ENCODE measurements at places on chromosomes 16 and 17.
A peak's percentile ranks its signal among the peaks of the same experiment; 100 is the strongest.

DNA sequence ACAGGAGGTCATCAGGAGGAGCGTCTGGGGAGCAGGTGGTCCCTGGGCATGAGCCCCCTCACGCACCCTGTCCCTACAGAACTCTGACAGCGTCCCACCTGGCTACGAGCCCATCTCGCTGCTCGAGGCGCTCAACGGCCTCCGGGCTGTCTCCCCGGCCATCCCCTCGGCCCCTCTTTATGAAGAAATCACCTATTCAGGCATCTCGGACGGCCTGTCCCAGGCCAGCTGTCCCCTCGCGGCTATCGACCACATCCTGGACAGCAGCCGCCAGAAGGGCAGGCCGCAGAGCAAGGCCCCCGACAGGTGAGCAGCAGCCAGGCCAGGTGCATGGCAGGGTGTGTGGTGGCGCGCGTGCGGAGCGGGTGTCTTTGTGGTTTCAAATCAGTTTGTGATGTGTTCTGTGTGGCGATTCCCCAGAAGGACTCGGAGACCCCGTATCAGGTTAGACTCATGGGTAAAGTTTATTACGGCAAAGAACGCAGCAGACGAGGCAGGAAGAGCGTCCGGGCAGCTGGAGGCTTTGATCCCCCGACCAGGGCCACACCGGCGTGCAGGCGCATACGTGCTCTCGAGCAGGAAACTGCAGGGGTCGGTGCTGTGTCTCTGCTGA, 11.8 kb upstream of the NUDT16L1 start:
- DNase-seq = no peak

GRCh38 chr17:68600931-68601564, at the start of gene FAM20A:
TSS of gene FAM20A (minus strand) at chr17:68601367. CDS start at chr17:68600666, 701 bp downstream.
- no peak for DNase-seq

GRCh38 chr17:17280613-17281549, at the start of gene COPS3:
TSS of gene COPS3 (minus strand) at chr17:17281246. CDS start at chr17:17281186, 60 bp downstream.
- peak; percentile 90 for DNase-seq

- DNase-seq = no peak
These were observed 20.2 kb downstream of the SEC14L1 start for GRCh38 chr17:77160875-77161530.

- no peak for DNase-seq
These were observed 8.9 kb upstream of the WSCD1 start for GRCh38 chr17:6061290-6061689.

GRCh38 chr16:30740364-30741251, 7.6 kb upstream of the PHKG2 start:
- no peak for DNase-seq

GRCh38 chr17:35023538-35023937, 40.0 kb downstream of the RFFL start:
- no peak for DNase-seq

- DNase-seq = no peak
These were observed 28.0 kb downstream of the NXN start for GRCh38 chr17:951325-952132.

DNA sequence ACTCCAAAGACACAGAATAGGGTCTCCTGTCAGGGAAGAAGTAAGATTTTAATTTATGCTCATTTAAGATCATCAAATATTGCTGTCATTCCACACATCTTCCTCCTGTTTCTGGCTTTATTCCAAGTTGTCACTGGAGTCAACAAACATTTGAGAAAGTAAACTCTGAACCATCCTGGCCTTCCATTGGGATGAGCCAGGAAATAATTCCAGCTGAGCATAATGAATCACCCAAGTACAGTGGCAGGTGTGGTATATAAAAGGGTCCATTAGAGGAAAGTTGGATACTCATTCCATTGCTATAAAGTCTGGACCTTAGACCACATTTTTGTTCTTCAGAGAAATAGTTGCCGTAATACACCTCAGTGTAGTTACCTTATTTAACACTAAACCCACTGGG, 246.1 kb downstream of the SLC39A11 start:
- DNase-seq = no peak

GRCh38 chr17:63476854-63477479, at the start of gene ACE:
TSS of gene ACE (plus strand) at chr17:63477061. CDS start at chr17:63477095, 34 bp downstream.
- DNase-seq = no peak

DNA sequence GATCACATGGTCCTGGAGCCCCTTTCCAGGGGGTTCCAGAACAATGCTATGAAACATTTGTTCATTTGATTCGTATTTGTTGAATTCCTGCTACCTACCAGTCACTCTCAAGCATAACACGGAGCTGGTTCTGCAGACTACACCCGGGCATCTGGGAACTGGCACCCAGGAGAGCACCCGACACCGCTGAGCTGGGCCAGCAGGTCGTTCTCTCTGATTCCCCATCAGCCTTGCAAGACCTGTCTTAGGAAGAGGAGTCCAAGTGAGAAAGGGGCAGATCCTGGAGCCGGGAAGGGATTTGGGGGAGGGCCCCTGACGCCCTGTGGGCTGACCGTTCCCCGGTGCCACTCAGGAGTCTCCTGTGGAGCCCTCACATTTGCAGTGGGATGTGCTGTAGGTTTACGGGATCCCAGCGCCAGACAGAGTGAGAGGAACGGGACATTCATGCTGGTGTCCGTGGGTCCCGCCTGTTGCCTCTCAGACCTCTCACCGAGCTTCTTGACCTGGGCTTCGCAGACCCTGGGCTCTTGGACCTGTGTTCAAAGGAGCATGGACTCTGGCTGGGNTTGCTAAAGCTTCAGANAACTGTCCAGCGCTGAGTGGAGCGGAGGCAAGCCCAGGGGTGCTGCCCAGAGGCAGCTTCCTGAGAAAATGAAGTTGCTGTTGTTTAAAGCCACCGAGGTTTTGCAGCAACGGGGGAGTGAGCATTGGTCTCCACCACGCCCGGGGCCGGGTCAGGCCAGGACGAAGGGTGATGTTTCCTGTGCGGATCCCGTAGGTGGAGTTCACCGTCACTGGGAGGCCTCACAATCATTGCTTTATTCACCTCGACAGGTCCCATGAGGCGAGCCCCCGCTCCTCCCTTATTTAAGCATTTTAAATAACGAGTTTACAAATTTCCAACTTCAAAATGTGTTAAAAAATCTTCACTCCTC, 49.2 kb downstream of the METRNL start:
- DNase-seq = no peak

- no peak for DNase-seq
These were observed 40.4 kb downstream of the B9D1 start for GRCh38 chr17:19322129-19322505.

- no peak for DNase-seq
These were observed 9.8 kb downstream of the PGS1 start for GRCh38 chr17:78387977-78388941.

- DNase-seq = no peak
These were observed 6.6 kb downstream of the CCL23 start for GRCh38 chr17:36011201-36011600.

DNA sequence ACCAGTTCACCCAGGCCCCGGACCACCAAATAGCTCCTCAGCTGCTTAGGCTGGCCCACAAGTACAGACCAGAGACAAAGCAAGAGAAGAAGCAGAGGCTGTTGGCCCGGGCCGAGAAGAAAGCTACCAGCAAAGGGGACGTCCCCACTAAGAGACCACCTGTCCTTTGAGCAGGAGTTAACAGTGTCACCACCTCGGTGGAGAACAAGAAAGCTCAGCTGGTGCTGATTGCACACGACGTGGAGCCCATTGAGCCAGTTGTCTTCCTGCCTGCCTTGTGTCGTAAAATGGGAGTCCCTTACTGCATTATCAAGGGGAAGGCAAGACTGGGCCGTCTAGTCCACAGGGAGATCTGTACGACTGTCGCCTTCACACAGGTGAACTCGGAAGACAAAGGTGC, 15.4 kb downstream of the FOXF1 start:
- DNase-seq = no peak

- DNase-seq = no peak
These were observed 23.1 kb downstream of the STAT3 start for GRCh38 chr17:42365136-42365535.

DNA sequence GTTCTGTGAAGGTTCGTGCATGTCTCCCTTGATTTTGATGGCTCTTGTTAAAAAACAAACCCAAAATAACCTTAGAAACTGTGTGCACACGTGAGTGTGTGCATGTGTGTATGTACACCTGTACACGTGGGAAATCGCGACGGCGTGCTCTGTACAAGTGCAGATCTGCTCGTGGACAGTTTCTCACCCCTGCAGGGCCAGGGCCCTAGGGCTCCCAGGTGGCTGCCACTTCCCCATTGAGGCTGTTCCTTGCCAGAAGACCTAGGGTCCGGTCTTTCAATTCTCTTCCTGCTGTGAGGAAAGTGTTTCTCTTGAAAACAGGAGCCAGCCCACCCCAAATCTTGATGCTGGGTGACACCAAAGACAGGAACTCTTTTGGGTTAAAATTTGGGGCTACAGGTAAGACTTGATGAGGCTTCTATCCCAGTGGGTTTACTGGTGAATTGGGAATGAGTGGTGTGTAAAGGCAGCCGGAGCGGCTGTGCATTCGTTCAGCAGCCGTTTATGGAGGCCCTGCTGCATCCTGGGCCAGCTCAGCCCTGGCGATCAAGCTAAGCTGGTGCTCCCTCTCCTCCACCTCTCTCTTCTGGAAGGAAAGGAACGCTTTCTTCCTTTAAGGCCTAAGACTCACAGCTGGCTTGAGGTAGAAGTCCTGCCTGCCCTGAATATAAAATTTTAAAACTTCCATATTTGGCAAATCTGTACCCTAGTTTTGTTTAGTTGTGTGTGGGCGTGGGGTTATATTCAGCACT, 137.9 kb downstream of the CLEC16A start:
- no peak for DNase-seq

DNA sequence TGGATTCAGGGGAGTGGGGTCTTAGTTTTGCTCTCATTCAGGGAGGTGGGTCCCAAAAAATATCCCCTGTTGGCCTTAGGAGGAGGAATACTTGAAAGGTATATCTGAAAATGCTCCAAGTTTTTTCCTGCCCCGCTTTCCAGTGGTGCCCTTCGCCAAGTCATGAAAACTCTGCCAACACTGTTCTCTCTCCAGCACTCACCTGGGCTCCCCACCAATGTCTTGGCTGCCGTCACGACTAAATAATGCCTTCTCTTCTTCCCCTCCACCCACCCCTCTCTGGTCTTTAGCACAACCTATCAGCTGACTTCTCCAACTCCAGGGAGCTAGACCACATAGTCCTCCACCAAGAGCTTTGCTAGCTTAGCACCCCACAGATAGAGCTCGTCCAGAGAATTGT, 30.6 kb downstream of the ZFHX3 start:
- DNase-seq = no peak

GRCh38 chr17:17823433-17824118, 13.2 kb downstream of the SREBF1 start:
- peak; percentile 58 for DNase-seq

DNA sequence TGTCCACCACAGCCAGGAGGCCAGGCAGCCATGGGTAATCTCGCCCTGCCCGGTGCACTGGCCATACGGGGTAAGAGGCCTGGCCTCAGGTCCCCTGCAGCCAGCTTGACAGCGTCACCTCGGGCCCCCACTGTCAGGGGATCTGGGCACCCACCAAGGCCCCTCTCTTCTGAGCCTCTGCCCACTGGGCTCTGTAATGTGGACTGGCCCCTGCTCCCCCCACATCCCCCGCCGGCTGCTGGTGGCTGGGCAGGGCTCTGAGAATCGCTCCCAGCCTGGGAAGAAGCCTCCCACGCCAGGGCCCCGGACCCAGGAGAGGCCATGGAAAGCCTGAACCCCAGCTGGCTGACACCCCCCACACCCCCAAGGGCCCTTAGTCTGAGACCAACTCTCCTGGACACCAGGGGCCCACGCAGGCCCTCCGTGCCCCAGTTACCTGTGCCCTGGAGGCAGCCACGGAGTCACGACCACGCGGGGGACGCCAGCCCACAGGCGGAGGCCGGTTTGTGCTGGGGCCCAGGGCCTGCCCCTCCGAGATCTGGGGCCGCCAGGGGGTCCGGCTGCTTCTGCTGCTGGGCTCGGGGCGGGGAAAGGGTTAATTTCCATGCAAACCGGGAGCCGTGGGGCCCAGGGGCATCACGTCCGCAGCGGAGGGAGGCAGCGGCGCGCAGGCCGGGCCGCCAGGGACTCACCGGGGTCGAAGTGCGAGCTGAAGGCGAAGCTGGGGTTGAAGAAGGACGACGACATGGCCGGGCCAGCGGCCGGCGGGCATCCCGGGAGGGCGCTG, at the start of gene PVALEF:
Gene PVALEF, plus strand, starts transcription at position 262 of the 787 bp plus-strand sequence. CDS start 15,720 bp downstream, outside the sequence.
- DNase-seq = no peak

DNA sequence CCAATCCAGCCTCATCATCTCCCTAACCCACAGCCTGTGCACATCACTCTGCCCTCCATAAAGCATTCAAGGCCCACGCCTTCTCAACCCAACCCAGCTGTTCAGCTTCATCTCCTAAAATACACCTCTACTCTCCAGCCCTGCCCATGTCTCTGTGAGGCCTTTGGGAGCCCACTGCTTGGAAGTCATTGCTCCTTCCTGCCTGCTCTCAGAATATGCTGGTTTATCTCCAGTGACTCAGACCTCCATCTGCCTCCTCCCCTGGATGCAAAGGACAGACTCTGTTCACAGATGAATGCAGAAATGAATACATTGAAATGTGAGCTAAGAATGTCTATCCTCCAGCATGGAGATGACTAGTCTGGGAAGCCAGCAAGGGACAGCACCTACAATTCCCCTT, 19.0 kb downstream of the KCNG4 start:
- DNase-seq = no peak

GRCh38 chr16:521381-522210, 5.9 kb upstream of the CAPN15 start:
- DNase-seq = no peak

DNA sequence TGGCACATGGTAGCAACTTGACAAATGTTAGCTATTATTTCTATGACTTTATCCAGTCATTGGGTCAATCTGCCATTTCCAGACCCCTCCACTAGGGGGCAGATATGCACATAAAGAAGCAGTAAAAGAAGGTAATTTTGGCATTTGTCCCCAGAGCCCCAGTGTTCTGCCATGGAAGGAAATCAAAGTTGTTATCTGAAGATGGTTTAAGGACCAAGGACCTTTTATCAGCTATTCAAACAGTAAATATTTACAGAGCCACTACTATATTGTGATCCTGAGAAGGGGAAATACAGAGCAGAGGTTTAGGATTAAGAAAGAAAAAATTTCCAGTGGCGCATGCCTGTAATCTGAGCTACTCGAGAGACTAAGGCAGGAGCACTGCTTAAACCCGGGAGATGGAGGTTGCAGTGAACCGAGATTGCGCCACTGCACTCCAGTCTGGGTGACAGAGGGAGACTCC, 20.0 kb downstream of the TRAF4 start:
- DNase-seq = peak; percentile 45

GRCh38 chr17:80082403-80083135, 18.8 kb upstream of the GAA start:
- DNase-seq = peak; percentile 30

- no peak for DNase-seq
These were observed 21.7 kb upstream of the RBL2 start for GRCh38 chr16:53412549-53412948.

GRCh38 chr16:77877712-77878347, 89.5 kb downstream of the VAT1L start:
- no peak for DNase-seq

All from stimulated activated CD4-positive, alpha-beta T cell treated with anti-CD3 and anti-CD28 coated beads, TNF-alpha, amount 100 ng/mL, for 1 hour (primary cell).